ENCODE measurements at places on chromosomes 2 and 18. TPM values are rescaled to one million over a fixed set of nuclear protein-coding genes. Genes with fewer than 3 reads are reported as not detected.

Gene ALPP
- total RNA-seq, result not detected

Gene GRP
- total RNA-seq, result 1.3 TPM

Gene CFAP53
- total RNA-seq, result 0.31 TPM

GRCh38 chr2:30412047-30412683, 34.9 kb upstream of the LCLAT1 start:
- DNase-seq, result peak; percentile 67

Gene ACKR3
- 12.2 TPM for total RNA-seq

DNA sequence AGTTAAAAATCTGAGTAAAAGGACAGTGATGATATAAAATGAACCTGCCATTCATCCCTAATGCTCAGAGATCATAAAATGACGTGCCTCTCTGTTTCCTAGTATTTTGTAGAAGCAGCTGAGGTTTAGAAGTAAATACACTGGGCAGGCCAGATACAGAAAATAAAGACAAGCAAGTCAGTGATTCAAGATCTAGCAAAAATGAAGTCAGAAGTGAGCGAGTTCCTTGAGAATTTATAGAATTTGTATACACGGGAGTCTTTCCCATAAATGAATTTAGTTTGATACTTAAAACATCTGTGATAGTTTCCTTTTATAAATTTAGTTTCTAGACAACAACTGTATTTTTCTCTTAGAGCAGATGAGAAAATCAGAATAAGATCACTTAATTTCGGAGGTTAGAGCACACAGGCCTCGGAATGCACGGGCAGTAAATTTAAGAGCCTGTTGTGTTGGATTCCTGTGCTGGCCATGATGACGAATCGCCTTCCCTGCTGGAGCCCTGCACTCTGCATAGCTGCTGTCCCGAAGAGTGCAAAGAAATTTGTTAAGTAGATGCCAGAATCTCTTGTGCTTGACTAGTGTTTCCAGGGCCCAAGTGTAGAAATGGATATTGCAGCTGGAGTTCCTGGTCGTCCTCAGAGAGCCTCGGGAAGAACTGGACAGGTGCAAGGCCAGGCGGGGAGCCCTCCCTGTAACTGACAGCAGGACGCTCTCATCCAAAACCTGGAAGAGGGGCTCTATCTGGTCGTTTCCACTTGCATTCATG, 83.7 kb upstream of the RBM44 start:
- DNase-seq, result peak; percentile 86

Gene PROM2
- 12.6 TPM for total RNA-seq

DNA sequence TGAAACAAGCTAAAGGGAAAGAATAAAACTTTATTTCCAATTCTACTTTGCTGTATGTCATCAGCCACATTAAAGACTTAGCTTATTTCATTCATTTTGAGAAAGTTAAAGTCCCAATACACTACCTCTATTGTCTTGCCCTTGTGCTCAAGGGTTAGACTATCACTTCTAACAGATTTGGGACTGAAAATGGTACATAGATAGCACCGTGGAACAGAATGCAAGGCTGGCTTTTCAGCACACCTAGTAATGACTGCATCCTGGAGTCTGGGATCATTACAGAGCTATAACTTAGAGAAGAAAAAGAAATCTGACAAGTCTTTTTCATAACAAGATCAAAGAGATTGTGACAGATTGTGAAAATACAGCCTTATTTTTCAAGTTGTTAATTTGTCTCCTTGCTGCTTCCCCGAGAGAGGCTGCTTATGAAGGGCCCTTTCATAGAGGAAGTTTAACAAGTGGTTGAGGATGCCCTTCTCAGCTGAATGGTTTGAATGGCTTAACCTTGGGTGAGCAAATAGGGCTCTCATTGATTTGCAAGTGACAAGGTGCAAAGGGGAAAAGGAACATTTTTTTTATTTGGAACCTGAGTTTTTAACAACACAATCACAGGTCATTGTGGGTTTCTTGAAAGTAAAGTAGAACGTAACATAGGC, 371.8 kb downstream of the EPHA4 start:
- no peak for DNase-seq

GRCh38 chr2:86249579-86250391, 50.5 kb downstream of the MRPL35 start:
- DNase-seq, result peak; percentile 83

GRCh38 chr2:213145715-213146242, 5.6 kb downstream of the IKZF2 start:
- no peak for DNase-seq

DNA sequence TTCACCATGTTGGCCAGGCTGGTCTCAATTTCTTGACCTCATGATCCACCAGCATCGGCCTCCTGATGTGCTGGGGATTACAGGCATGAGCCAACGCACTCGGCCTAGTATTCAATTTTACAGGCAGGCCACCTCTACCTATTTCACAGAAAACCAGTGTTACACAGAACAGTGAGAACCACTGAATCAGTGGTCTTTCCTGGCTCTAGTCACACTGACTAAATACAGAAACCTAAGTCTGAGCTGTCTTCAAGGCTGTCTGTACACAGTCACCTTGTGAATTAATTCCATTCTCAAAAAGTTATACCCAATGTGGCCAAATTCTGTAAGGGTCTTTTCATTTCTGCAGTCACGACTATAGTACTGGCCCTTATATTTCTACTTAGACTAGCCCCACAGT, 3.5 kb downstream of the RNF149 start:
- no peak for DNase-seq

Gene ACADL
- 8.6 TPM for total RNA-seq

Gene LCT
- total RNA-seq, result not detected

Gene POTEC
- total RNA-seq, result not detected

DNA sequence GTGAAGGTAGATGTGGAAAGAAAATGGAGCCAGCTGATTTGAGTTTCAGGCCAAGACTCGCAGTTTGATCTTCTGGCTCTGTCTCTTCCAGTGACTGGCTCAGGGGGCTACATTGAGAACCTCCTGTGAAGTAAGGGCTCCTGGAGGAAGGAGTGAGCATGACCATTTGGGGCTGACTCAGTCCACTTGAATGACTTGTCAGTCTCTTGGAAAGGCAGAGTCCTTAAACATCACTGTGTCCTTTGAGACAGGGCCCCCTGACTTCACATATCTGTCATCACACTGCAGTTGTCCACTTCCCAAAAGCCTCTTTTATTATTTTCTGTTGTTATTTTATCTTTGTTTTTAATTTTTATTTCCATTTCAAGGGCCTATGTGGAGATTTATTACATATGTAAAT, 204.6 kb upstream of the APCDD1 start:
- DNase-seq, result no peak

- peak; percentile 60 for DNase-seq
Observed at GRCh38 chr2:95031726-95032116, 6.2 kb downstream of the MAL start.

- no peak for DNase-seq
Observed at GRCh38 chr2:59233448-59233847, 992.3 kb upstream of the FANCL start.

DNA sequence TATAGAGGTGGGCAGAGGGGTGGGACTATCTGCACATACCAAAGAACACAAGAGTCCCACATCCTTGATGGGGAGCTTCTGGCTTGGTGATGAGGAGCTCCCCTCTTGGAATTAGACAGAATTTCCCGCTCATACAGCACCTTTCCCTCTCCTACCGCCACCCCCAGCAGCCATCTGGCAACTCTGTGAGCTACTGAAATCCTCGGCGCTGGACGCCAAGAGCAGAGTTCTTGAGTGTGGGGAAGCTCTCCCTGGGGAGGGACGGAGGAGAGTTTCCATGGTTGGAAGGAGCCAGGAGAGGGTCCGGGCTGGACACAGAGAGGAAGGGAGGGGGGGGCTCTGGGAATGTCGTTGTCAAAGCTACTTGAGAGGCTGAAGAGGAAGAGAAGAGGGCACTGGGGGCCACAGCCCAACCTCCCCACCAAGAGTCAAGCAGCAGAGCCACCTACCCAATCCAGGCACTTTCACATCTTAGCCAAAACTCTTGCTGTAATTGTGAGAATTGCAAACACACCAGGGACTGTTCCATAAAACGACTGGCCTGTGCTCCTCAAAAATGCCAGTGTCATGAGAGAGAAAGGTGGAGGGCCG, 89.4 kb upstream of the MCFD2 start:
- no peak for DNase-seq

- no peak for DNase-seq
Observed at GRCh38 chr2:160534996-160535395, 41.4 kb upstream of the RBMS1 start.

DNA sequence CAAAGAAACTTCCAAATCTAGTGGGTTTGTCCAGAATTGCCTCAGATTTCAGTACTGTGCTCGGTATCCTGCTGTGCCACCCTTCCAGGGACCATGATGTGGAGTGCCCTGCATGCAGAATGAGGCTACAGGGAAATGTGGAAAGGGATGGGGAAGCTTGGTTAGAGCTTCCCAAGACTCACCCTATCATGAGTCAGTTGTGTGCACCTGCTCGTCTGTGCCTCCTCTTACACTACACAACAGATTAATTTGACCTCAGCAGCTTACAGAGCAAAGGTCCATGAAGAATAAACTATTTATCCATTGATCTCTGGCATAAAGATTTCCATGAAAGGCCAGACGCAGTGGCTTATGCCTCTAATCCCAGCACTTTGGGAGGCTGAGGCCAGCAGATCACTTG, 21.3 kb upstream of the NCK2 start:
- DNase-seq, result no peak

- DNase-seq, result no peak
Observed at GRCh38 chr2:215958257-215958656, 55.1 kb downstream of the MREG start.

DNA sequence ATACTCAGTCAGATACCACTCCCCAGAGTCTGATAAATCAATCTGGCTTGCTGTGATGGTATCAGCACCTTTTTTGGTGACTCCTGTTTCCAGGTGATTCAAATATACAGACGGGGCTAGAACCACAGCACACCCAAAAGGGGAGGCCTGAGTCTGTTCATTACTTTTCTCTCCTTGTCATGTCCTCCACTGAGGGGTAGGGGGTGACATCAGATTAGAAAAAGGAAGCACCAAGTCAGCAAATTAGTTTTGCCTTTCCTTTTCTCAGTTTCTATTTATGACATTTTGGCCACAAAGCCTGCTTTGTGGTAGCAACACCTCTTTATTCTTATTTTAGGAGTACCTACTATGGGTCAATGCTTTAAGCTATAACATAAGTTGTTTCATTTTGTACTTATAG, 127.4 kb downstream of the CCDC102B start:
- peak; percentile 11 for DNase-seq

Gene RIT2
- not detected for total RNA-seq

Gene FOSL2
- 66.4 TPM for total RNA-seq

Gene PRKAG3
- 19.7 TPM for total RNA-seq

Gene NLRC4
- total RNA-seq, result 1.7 TPM

Gene STARD6
- total RNA-seq, result not detected

GRCh38 chr2:152433289-152433688, 98.3 kb downstream of the FMNL2 start:
- DNase-seq, result no peak

- DNase-seq, result no peak
Observed at GRCh38 chr2:181576431-181576830, 80.5 kb downstream of the CERKL start.

DNA sequence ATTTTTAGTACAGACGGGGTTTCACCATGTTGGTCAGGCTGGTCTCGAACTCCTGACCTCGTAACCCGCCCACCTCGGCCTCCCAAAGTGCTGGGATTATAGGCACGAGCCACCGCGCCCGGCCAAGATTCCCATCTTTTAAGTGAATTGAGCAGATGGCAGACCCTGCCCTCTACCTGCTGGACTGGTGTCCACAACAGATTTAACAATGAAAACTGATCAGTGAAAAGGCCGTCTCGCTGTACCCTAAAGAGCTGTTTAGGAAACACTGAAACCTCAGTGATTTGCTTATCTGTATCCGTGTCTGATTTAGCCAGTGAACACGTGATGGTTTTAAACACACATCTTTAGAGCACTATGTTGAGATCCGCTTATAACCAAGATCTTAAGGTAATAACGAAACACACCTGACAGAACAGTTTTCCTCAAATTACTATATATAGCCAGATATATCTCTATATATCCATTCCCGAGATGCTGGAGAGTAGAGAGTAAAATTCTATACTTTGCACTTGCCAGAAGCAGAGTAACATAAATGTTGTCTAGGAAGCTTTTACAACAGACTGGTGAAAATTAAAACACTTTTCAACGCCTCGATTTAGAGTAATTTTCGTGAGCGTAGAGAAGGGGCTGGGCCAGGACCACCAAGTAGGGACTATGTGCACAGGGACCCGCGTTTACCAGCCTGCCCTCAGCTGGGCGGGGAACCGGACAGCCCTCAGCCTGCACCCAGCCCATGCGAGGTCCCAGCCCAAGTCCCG, 594 bp downstream of the FAM161A start:
- peak; percentile 15 for DNase-seq

- peak; percentile 96 for DNase-seq
Observed at GRCh38 chr2:8676191-8676920, 5.5 kb upstream of the ID2 start.

DNA sequence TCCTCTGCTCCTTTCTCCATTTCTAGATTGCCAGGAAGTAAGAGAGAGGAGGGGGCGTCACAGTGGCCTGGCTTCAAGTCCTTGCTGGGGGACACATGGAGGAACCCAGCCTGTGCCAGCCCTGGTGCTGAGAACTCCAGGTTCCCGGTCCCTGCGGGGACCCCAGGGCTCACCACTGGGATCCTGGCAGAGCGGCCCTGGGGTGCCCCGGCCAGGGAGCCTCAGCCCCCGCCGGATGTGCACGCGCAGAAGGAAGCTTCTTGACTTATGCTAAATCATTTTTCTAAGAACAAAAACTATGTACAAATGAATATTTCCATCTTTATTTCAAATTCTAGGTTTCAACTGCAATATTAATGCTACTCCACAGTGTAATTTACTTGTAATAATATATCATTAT, 82.6 kb upstream of the SP3 start:
- no peak for DNase-seq

- peak; percentile 62 for DNase-seq
Observed at GRCh38 chr2:238228700-238229099, 11.1 kb downstream of the HES6 start.

Gene MROH2A
- total RNA-seq, result 2.5 TPM

GRCh38 chr2:189285349-189285748, 105.8 kb upstream of the COL5A2 start:
- no peak for DNase-seq

Measured in tongue (tissue), 3 donors.